Stimulated activated CD8-positive, alpha-beta memory T cell treated with anti-CD3 and anti-CD28 coated beads, Interleukin-7, amount 100 ng/mL, for 24 hours (primary cell): ENCODE measurements at places on chromosomes 7 and 10.

DNA sequence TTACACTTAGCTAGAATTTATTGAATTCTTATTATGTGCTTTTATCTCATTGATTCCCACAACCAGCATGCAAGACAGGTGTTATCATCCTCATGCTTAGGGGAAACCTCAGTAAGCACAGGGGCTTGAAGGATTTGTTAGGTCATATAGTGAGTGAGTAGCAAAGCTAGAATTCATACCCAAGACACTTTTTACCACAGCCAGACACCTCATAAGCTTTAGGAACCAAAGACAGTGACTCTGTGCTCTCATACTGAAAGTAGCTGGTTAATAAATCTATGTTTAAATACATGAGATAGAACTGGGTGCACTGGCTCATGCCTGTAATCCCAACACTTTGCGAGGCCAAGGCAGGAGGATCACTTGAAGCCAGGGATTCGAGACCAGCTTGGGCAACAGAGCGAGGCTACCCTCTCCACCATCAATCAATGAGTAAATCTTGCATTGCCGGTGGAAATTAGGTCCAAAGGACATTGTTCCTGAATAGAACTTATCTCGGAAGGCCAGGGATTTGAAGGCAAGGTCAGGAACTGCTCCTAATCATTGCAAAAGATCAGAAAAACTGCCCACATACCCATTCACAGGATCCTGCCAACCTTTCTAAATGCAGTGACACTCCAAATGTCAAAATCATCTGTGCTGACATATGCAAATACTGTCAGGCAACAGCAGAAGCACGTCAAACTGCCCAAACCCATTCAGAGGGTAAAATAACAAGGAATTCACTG, 523.5 kb downstream of the PARD3 start:
- no peak for DNase-seq

DNA sequence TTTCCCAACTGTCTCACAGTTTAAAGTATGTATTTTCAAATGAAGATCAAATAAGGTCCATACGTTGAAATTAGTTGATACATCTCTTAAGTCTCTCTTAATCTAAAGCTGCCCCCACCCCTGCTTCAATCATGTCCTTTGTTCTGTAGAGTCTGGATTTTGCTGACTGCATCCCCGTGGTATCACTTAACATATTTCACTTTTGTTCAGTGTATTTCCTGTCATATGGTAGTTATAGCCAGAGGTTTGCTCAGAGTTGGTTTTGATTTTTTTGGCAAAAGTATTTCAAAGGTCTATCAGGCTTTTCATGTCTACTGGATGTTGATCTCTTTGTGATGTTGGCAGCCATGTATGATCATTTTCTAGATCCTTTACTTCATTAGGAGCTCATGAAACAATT, 54.4 kb upstream of the ARID5B start:
- no peak for DNase-seq

GRCh38 chr7:46741938-46742540, 821.0 kb upstream of the IGFBP3 start:
- DNase-seq: no peak

DNA sequence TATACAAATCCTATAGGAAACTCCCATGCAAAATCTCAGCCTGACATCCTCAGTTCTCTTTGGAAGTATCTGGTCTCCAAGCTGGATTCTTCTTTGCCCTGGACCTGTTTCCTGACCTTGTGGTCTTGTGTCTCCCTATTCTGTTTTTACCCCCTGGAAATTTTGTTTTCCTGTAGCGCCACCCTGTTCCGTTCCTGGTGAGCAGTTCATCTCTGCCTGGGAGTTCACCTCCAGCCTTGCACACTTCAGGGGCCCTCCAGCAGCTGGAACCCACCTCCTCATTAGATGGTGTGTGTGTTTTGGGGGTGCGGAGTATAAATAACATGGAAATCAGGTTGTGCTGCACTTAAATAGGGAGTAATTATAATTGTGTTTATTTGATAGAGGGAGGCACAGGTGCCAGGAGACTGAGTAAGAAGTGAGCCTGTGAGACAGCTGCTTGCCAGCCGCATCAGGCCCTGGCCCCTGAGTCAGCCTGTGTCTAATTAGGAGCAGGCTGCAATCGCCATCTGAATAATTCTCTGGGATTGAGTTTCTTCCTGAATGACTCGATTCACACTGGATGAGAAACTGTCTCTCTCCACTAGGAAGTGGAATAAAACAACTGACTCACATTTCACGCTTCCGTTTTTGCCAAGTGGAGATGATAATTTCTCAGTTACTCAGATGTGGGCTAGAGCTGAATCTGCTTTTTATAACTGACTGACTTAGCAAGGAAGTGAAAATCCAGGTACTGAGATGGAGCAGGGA, 69.4 kb upstream of the HECTD2 start:
- DNase-seq: no peak

GRCh38 chr10:29430101-29430500, 141.2 kb downstream of the LYZL1 start:
- no peak for DNase-seq

DNA sequence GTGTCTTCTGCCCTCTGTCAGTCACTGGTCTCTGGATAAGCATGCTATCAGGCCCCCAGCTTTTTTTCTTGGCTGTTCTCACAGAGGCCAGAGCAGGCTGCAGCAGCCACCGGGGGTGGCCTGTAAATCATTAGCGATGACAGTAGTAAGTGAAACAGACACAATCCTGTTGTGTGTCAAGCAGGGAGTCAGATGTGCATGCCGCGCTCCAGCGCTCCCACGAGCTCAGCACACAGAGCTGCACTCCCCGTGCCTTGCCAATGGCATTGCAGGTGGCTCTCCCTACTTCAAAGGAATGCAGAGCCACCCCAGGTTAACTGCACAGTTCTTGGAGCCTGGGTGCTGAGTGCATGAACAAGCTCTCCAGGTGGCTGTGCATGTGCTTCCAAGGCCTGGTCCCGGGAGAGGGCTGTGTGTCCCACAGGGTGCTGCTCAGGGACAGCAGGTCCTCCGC, 226.1 kb downstream of the GLRX3 start:
- DNase-seq: no peak

DNA sequence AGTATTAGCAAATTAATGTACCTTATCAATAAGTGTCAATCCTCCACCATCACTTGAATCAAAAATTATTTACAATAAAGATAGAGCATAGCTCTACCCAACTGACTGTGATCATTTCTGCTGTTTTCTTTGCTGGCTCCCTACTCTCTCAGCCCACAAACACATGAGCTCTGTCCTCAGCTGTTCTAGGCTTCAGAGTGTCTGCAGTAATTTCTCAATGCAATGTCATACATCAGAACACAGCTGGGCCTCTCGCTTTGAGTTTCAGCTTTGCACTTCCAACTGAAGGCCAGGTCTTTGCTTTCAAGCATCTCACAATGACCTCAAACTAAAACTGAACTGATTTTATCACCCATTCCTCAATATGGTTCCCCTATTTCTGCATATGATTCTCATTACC, 55.7 kb downstream of the RNF133 start:
- no peak for DNase-seq

DNA sequence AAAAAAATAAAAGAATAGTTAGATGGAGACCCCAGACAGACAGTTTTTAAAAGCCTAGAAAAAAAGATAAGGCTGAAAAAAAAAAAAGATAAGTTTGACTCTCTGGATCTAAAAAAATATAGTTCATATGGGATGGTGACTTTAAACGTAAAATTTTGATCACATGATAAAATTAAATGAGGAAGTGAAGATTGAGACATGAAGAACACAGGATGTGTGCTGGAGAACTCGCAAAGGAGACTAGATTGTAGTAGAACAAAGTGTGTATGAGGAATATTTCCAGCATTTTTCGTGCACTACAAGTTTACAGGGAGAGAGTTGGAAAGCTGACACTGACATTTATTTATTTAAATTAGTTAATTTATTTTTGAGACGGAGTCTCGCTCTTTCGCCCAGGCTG, 286.4 kb downstream of the PRPF18 start:
- no peak for DNase-seq

GRCh38 chr10:65341323-65341925, 1584.4 kb upstream of the LRRTM3 start:
- no peak for DNase-seq

- no peak for DNase-seq
These were observed 224.3 kb downstream of the THSD7A start for GRCh38 chr7:11607686-11608085.
